ENCODE measurements at places on chromosomes 3 and 15. TPM values are rescaled to one million over a fixed set of nuclear protein-coding genes. Genes with fewer than 3 reads are reported as not detected.

DNA sequence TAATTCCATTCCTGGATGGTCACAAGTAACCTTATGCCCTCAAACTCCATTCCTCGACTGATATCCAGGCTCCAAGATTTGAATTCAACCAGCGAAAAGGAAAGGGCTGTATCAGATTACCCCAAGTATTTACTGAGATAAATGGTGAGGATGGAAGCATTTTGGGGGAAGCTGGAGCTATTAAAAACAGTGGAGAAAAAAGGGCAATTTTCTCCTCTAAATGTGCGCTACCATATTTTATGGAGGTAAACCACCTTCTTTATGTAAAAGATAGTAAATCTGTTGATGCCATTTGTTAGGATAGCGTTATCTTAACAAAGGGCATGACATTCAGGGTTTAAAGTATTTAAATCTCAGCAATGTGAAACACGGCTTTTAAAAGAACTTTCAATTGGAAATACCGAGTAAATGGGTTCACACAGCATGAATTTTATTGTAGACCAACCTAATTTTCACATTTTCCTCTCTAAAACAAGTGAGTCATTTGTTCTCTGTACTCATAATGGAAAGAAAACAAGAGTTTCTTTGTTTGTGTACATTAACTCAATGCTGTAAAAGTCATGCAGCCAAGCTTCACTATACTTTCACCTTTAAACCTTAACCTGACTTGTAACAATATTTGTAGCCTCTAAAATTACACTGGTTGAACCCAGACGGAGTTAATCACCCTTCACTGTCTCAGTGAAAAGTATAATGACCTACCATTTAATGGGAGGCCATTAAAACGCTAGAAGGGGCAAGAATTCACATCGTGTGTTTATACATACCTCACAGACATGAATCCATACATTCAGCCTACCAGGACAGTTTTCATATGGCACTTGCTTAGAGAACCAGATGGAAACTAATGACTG, 773.4 kb downstream of the ROBO1 start:
- no peak overlapping the region for H3K27ac ChIP-seq
- H3K36me3 ChIP-seq: peaks cover 6% of the 10 kb centered on the region
- H3K4me1 ChIP-seq: no peaks in the 10 kb centered on the region
- H3K4me3 ChIP-seq: no peak overlapping the region
- H3K27me3 ChIP-seq: no peaks in the 10 kb centered on the region

- peaks cover 42% of the 10 kb centered on the region for H3K36me3 ChIP-seq
- no peak for DNase-seq
- no peaks in the 10 kb centered on the region for H3K27me3 ChIP-seq
Measured at GRCh38 chr3:187031934-187032333, 101.6 kb downstream of the ST6GAL1 start.

GRCh38 chr3:36649125-36649524, 115.2 kb downstream of the DCLK3 start:
- H3K27me3 ChIP-seq: peaks cover 19% of the 10 kb centered on the region
- H3K4me1 ChIP-seq: no peaks in the 10 kb centered on the region
- H3K27ac ChIP-seq: no peak overlapping the region
- H3K4me3 ChIP-seq: no peak overlapping the region

- H3K4me3 ChIP-seq: no peak overlapping the region
- no peak for DNase-seq
- H3K36me3 ChIP-seq: no peaks in the 10 kb centered on the region
- no peak overlapping the region for H3K27ac ChIP-seq
- peaks cover 21% of the 10 kb centered on the region for H3K4me1 ChIP-seq
Measured at GRCh38 chr3:11850003-11850402, 3.3 kb upstream of the TAMM41 start.

DNA sequence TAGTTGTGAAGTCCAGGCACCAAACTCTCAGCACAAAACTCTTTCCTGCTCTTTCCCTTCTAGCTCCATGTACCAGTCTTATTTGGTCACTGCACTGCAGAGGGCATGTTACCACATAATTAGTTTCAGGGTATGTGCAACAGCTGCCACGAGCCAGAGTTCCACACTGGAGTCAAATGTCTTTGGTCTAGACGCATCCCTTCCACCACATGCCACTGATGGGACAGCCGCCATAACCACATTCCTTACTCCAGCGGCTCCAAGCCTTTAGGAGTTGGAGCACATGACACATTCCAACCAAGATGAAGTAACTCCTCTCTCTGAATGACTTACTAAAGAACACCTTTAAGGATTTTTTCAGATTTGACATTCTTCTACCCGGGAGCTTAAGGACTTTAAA, 153.4 kb downstream of the ERC2 start:
- H3K4me1 ChIP-seq: no peaks in the 10 kb centered on the region
- peaks cover 13% of the 10 kb centered on the region for H3K27me3 ChIP-seq
- DNase-seq: no peak
- no peaks in the 10 kb centered on the region for H3K36me3 ChIP-seq
- no peak overlapping the region for H3K4me3 ChIP-seq

DNA sequence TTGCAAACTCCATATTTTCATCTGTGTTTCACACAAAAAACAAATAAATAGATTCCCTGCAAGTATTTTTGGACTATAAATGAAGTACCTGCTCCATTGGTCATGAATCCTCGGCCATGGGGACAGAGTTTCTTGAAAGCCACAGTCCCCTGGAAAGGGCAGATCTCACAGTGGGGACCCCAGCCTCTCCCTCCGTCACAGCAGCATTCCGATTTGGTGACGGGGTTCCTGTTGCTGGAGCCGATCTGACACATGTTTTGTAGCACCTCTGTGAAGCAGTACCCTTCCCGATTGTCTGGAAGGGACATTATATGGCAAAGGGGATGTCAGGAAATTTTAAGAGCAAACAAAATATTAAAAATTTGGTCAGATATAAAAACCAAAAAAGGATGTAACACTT, 96.2 kb downstream of the DUT start:
- no peaks in the 10 kb centered on the region for H3K4me1 ChIP-seq
- H3K27me3 ChIP-seq: no peaks in the 10 kb centered on the region
- H3K36me3 ChIP-seq: no peaks in the 10 kb centered on the region
- H3K27ac ChIP-seq: no peak overlapping the region
- DNase-seq: no peak

DNA sequence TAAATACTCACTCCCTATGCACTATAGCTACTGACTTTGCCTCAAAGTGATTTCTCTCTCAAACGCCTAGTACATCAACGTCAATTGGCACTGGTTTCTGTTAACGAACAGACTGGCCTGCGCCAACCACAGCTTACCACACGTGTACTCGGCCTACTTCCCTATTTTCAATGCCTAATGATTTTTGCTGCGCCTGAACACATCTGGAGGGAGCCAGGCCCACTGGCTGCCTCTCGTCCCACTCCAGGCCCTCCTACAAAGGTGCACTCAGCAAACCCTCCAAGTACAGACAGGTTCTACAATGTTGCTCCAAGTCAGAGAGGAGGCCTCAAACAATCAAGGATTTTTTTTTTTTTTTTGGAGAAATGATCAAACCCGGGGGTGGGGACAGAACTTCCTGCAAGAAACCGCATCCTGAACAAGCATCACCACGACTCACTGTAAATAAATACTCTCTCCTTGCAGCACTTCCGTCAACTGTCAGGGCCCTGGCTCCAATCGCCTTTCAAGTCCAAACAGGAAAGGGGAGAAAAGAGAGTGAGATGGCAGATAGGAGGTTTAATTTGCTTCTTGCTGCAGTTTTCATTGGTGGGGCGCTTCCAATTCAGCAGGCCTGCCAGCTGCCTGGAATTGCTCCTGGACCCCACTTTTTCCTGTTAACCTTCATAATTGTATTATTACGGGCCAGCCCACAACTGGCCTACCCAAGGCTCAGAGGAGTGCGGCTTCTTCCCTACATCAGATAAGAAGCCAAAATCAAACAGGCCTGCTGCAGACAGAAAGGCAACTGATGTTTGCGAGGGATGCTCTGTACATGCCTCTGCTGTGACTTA, 139.3 kb downstream of the FOXP1 start:
- H3K27ac ChIP-seq: peak overlapping the region; percentile 90
- peaks cover 74% of the 10 kb centered on the region for H3K4me1 ChIP-seq
- H3K36me3 ChIP-seq: no peaks in the 10 kb centered on the region
- peak overlapping the region; percentile 82 for H3K4me3 ChIP-seq

- no peak for DNase-seq
- no peak overlapping the region for H3K4me3 ChIP-seq
- no peaks in the 10 kb centered on the region for H3K27me3 ChIP-seq
- no peaks in the 10 kb centered on the region for H3K36me3 ChIP-seq
Measured at GRCh38 chr3:54951405-54951804, 23.5 kb upstream of the LRTM1 start.

DNA sequence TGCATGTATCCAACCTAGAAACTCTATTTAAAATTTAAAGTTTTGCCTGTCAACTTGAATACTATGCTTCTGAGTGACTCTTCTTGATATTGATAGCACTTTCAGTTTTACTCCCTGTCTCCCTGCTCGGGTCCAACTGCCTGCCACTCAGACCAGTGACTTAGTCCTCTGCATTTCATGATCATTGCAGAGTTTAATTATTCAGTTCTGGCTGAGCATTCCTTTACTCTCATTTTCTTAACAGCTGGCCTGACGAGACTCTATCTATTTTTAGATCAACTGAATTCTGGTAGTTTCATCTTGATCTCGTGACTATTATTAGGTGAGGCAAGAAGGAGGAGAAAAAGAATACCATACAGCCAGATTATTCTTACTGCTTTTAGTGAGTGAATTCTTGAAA, 617.4 kb downstream of the SI start:
- H3K4me3 ChIP-seq: no peak overlapping the region
- no peaks in the 10 kb centered on the region for H3K4me1 ChIP-seq
- no peaks in the 10 kb centered on the region for H3K27me3 ChIP-seq
- no peak overlapping the region for H3K27ac ChIP-seq
- H3K36me3 ChIP-seq: no peaks in the 10 kb centered on the region

GRCh38 chr15:22868495-22868894, 30.0 kb downstream of the NIPA2 start:
- no peak for DNase-seq
- peaks cover 17% of the 10 kb centered on the region for H3K36me3 ChIP-seq
- H3K27ac ChIP-seq: no peak overlapping the region
- H3K4me1 ChIP-seq: peaks cover 6% of the 10 kb centered on the region
- no peaks in the 10 kb centered on the region for H3K27me3 ChIP-seq
- H3K4me3 ChIP-seq: no peak overlapping the region

GRCh38 chr3:122689587-122689986, 8.9 kb downstream of the PARP14 start:
- H3K4me1 ChIP-seq: peaks cover 23% of the 10 kb centered on the region
- H3K27me3 ChIP-seq: no peaks in the 10 kb centered on the region
- no peak overlapping the region for H3K27ac ChIP-seq
- peaks cover 57% of the 10 kb centered on the region for H3K36me3 ChIP-seq
- no peak for DNase-seq

Gene CPA3
- 2.9 TPM for total RNA-seq

Gene CASR
- total RNA-seq: not detected

Gene FAM107A
- not detected for total RNA-seq

Gene ZNF501
- 3.2 TPM for total RNA-seq

Gene LARP6
- total RNA-seq: not detected

Gene ALDH1L1
- total RNA-seq: not detected
